Putamen (tissue), 1 donor: ENCODE measurements at places on chromosomes 4 and X.

DNA sequence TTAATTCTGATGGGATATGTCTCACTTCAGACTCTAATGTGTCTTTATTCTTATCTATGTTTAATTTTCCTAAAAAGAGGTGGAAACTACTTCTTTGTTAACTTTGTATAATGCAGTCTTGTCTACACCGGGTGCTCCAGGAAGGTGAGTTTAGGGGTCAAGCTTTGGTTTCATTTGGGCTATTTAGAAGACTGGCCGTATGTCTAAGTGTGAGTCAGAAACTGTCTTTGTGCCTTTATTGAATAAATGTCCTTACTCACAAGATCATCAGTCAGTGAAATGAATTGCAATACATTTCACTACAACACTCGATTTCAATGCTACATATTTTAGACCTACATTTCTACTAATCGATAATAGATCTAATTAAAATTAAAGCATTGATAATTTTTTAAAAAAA lies 56.2 kb downstream of the PROM1 start:
- no peak for DNase-seq

DNA sequence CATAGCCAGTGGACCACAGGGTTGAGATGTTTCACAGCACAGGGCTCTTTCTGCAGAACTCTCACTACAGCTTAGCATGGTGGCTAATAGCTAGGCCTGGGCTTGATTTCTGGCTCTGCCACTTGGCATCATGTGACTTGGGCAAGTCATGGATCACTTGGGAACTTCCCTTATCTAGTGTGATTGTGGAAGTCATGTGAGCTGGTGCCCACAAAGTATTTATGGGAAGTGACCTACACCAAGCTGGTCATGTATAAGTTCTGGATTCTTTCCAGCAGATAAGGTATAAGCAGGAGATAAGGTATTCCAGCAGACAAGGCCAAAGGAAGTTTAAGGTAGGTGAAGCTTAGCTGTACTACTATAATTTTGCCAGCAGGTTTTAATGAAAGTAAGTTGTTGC lies 61.0 kb downstream of the REELD1 start:
- no peak for DNase-seq

GRCh38 chrX:119690921-119691716 lies 1.8 kb downstream of the SEPTIN6 start:
- DNase-seq: no peak

GRCh38 chrX:122113376-122113775 lies 1066.0 kb downstream of the GLUD2 start:
- no peak for DNase-seq

DNA sequence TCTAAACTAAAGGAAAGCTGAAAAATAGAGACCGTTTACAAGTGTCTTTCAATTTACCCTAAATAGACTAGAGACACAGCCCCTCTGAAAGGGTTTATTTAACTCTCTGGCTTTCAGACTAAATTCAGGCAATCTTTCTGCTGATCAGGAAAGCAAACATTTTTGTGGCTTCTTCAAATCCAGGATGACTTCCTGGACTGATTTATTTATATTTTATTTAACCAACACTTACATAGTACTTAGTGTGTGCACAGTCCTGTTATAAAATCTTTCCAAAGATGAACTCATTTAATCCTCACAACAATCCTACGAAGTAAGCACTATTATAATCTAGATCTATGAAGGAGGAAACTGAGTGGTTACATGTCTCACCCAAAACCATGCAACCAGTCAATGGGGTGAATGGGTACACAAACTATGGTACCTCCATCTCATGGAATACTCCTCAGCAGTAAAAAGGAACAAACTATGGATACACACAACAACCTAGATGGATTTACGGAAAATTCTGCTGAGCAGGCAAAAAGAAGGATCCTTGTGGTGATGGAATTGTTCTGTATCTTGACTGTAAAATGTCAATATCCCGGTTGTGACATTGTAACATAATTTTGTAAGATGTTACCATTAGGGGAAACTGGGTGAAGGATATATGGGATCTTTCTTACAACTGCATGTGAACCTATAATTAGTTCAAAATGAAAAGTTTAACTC lies 64.1 kb upstream of the MAMLD1 start:
- DNase-seq: no peak

DNA sequence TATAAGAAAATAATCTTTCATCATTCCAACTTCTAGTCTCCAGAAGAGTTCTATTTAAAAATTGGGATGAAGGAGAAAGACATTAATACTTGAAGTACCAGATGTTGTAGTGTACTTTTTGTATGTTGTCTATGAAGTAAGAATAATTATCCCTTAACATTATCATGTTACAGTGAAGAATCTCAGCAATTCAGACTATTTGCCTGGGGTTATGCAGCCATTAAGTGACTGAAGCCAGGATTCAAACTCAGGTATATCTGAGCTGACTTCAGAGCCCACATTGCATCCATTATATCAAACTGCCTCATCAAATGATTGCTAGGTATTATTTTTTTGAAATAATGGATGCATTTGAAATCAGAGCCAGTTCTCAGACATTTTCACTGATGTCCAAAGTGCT lies 76.1 kb upstream of the FHDC1 start:
- no peak for DNase-seq

- DNase-seq: no peak
These were observed 48.1 kb upstream of the ARHGEF6 start for GRCh38 chrX:136828830-136829229.

DNA sequence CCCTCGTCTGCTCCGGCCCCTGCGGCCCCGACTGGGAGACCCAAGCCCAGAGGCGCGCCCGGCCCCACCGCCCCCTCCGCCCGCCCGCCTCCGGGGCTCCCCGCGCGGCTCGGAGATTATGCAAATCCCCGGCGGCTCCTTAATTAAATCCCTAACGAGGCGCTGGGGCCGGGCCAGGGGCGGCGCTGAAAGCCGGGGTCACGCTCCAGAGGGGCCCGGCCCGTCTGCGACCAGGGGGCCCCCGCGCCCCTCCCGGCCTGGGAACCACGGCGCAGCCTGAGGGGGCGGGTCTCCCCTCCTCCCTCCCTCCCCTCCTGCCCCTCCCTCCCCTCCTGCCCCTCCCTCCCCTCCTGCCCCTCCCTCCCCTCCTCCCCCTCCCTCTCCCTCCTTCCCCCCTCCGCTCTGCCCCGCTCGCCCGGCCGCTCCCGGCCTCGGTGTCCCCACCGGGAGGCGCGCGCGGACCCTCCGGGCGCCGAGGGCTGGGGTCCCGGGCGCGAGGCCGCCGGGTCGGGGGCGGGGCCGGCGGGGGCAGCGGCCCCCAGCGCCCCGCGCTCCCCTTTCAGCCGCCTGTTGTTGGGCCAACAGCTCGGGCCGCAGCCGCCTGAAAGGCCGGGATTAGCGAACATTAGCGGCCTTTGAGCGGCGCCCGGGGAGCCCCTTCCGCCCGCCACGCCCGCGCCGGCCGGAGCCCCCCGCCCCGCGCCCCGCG lies 25.9 kb upstream of the FGFR3 start:
- DNase-seq: peak; percentile 39

DNA sequence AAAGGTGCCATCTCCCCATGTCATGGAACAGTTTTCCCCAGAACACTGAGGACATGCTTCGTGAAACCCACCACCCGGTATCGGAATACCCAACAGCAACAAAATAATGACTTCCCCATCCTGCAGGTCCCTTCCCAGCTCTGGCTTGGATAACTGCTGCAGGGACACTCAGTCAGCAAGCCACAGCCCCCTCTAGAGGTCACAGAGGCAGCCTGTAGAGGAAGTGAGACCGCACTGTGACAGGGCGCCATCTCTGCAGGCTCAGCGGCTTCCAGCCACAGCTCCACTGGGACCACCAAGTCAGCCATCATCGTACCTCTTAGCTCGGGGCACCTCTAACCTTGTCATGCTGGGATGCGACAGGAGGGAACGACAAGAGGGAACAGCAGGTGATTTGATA lies 315.9 kb downstream of the LDB2 start:
- DNase-seq: no peak

- no peak for DNase-seq
These were observed 164.0 kb downstream of the STAG2 start for GRCh38 chrX:124125471-124125870.

DNA sequence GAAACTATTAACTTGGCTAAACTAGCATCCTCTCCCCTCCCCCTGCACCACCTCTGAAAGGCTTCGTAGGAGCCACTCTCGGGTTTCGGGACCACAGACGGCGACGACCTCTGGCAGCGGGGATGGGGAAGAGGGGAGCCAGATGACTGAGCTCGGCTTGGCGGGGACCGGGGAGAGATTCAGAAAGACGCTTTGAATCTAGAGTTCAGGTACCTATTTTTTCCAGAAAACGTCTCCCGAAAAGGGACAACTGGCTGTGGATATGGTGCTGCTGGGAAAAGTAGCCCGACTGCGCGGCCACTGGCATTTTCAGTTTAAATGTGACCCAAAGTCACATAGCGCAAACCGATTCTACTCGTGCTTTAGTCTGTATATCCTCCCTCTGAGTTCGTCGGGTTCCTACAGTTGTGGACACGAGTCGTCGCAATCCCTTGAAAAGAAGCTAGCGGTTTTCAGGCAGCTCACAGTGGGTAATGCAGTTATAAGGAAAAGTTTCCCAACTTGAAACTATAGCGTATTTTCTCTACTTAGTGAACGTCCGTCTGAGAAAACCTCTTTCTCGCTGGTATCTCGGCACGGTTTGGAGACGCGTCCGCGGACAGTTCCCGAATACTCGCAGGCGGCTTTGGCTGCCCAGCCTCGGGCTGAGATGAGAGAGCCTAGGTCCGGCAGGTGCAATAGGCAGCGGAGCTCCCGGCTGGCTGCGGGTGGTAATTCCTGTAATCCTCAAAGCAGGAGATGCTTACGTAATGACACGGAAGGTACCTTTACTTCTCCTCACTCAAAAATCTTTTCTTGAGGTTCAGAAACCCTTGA lies 1.3 kb downstream of the PARM1 start:
- peak; percentile 12 for DNase-seq

DNA sequence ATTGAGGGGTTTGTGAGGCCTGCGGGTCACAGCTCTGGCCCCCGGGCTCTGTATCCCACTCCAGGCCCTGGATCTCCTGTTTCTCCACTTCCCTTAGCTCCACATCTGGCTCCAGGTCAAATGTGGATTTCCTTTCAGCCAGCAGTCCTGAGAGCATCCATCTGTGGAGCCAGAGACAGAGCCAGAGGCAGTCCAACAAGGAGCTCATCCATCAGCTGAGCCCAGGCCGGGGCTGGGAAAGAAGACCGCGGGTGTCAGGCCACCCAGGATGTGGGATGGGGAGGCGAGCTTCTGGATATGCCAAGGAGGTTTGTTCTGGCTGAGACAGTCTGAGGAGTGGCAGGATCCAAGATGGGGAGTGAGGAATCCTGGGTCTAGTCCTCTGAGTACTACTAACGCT lies 91.7 kb downstream of the EFNB1 start:
- DNase-seq: no peak

GRCh38 chrX:57447856-57448255 lies 144.0 kb upstream of the ZXDB start:
- no peak for DNase-seq

DNA sequence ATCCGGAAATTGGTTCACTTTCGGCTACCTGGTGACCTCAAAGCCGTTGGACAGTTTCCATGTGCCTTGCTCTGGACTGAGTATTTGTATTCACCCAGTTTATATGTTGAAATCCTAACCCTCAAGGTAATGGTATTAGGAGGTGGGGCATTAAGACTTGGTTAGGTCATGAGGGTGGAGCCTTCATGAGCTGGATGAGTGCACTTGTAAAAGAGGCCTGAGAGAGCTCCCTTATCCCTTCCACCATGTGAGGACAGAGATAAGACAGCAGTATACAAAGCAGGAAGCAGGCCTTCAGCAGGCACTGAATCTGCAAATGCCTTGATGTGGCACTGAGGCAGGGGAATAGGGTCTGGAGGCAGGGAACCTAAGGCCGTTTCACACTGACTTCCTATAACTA lies 5.3 kb upstream of the OPHN1 start:
- no peak for DNase-seq

GRCh38 chr4:76535603-76536372 lies 100.8 kb downstream of the SHROOM3 start:
- DNase-seq: no peak

- peak; percentile 64 for DNase-seq
These were observed 1.2 kb upstream of the TAPT1 start for GRCh38 chr4:16227462-16227868.

DNA sequence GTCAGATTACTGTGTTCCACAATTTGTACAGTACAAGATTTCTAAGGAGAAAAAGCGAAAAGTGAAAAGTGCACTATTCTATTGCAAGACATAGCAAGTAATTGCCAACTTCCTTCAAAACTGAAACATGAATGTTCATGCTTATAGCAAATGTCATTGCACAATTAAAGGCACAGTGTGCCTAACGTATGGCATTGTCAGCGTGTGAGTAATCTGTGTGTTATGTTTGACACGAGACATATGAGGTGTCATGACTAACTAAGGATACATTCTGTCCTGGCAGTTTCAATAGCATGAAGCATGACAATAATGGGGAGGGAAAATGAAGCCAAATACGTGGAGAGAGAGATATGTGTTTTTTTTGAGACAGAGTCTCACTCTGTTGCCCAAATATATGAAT lies 33.6 kb upstream of the TBC1D9 start:
- DNase-seq: no peak

GRCh38 chr4:81896936-81897335 lies 425.2 kb upstream of the RASGEF1B start:
- no peak for DNase-seq

GRCh38 chrX:40098264-40099054 lies 701 bp upstream of the BCOR start:
- DNase-seq: peak; percentile 47

- DNase-seq: no peak
These were observed 362.5 kb upstream of the TRAM1L1 start for GRCh38 chr4:117447925-117448324.
